Right renal cortex interstitium (tissue), 3 donors: ENCODE measurements at places on chromosomes 7 and 10. TPM values are rescaled to one million over a fixed set of nuclear protein-coding genes. Genes with fewer than 3 reads are reported as not detected.

Gene PTN
- 216 TPM for polyA plus RNA-seq

Gene KCNIP2
- polyA plus RNA-seq: 3.6 TPM

Gene CNPY1
- not detected for polyA plus RNA-seq

Gene RNF133
- 0.08 TPM for polyA plus RNA-seq

Gene CTTNBP2
- 33.5 TPM for polyA plus RNA-seq

Gene OR6B1
- polyA plus RNA-seq: not detected

Gene PAXIP1
- polyA plus RNA-seq: 19.6 TPM

Gene TAS2R38
- not detected for polyA plus RNA-seq

Gene ANKRD30A
- polyA plus RNA-seq: not detected

Gene MBLAC1
- 1.7 TPM for polyA plus RNA-seq
